ENCODE measurements at places on chromosomes 3 and 15. TPM values are rescaled to one million over a fixed set of nuclear protein-coding genes. Genes with fewer than 3 reads are reported as not detected.

DNA sequence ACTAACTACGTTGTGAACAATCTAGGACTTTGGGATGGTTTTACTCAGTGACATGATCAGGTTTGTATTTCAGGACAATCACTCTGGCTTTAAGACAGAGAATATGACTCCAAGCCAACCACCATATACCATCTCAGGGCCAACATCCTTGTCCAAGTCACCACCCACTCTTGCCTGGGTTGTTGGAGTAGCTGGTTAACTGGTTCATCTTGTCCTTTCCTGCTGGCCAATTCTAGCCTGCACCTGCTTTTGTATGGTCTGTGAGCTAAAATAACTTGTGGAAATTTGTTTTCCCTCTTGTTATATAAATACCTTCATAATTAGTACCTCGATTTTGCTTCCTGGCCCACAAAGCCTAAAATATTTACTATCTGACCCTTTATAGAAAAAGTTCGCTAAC is 306.8 kb upstream of the STT3B start:
- no peak for DNase-seq

GRCh38 chr15:78073046-78073787 is 4.3 kb downstream of the TBC1D2B start:
- no peak for DNase-seq

DNA sequence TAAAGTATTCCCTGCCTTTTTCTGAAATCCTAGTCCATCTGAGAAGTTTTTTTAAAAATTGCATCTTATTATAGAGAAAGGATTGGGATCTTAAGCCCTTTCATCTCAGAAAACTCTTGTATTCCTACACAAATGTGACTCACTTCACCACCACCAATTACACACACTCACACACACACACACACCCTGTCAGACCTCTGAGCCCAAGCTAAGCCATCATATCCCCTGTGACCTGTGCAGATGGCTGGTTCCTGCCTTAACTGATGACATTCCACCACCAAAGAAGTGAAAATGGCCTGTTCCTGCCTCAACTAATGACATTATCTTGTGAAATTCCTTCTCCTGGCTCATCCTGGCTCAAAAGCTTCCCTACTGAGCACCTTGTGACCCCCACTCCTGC is 1181.9 kb downstream of the ROBO2 start:
- DNase-seq = peak; percentile 19

- peak; percentile 69 for DNase-seq
These were observed 15.8 kb upstream of the THUMPD3 start for GRCh38 chr3:9347081-9347480.

DNA sequence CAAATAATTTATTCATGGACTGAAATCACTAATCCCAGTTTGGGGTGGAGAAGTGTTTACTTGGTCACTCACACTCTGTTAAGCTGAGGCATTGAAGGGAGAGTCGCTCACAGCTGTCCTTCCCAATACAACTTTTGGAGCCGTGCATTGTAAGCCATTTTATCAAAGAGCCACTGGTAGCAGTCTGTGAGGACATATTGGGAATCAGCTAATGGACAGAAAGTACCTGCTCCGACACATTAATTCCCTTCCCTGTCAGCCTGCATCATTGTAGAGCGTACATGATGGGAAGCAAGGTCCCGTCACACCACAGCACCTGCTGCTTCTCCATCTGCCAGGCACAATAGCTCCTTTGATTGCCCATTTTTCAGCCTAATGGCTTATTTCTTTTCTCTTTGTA is 643.2 kb downstream of the SQOR start:
- DNase-seq = no peak

GRCh38 chr15:56343879-56344278 is 21.3 kb upstream of the TEX9 start:
- DNase-seq = no peak

DNA sequence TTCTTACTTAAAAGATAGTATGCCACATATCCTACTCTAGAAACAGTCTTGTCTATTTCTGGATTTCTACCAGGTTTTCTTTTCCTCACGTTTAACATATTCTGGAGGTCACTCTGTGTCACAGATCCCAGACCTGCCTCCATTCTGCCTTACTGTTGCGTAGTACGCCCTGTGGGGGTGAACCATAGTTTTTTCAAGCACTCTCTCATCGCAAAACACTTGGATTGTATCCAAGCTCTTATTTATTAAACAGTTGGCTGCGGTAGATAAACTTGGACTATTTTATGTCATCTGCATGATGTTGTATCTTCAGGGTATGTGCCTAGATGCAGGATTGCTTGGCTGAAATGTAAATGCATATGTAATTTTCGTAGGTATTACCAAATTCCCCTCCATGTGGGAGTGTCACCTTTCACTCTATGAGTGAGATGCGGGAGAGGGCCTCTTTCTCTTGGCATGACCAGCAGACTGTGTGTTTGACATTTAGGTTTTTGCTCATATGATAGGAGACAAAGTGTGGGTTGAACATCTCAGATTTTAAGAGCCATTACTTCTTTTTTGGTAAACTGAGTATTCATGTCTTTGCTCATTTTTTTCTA is 55.8 kb downstream of the ABTB1 start:
- DNase-seq = peak; percentile 12

- DNase-seq = no peak
These were observed 12.1 kb downstream of the TGFBR2 start for GRCh38 chr3:30618526-30618925.

DNA sequence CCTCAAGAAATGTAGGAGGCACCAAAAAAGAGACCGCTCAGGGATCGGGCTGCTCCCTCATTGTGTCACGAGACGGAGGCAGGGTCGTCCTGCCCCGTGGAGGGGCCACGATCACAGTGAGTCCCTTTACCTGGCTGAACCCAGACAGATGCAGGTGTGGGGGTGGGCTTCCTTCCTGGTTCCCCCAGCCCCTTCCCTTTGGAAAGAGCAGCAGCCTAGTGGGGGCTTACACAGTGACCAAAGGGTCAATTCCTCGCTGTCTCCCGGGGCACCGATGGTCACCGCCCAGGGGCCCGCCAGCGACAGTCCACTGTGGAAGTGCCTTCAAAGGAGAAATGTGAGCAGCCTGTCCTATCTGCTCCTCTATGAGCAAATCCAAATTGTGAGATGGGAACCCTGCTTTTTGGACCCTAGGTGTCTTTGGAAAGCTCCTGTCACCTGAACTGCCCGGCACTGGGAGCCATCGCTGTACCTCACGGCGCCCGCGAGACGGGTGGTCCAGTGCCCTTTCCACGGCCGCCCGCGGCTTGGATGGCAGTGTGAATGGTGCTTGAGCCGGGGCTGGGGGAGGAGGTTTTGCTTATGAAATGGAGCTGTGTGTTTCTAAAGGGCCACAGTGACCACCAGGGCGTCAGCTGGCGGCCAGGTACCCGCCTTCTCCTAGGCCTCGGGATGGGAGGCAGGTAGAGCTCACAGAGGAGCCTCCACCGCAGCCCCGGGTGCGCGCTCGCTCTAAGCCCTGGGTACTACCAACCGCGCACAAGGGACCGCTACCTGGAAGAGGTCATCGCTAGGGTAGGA is 155.7 kb downstream of the KLF13 start:
- no peak for DNase-seq

- no peak for DNase-seq
These were observed 173.9 kb downstream of the PYDC2 start for GRCh38 chr3:191634902-191635301.

GRCh38 chr3:165797551-165797950 is 39.7 kb downstream of the BCHE start:
- no peak for DNase-seq

GRCh38 chr3:45751537-45752242 is 44.6 kb downstream of the SLC6A20 start:
- peak; percentile 3 for DNase-seq

GRCh38 chr3:171977860-171978259 is 61.5 kb upstream of the FNDC3B start:
- no peak for DNase-seq

DNA sequence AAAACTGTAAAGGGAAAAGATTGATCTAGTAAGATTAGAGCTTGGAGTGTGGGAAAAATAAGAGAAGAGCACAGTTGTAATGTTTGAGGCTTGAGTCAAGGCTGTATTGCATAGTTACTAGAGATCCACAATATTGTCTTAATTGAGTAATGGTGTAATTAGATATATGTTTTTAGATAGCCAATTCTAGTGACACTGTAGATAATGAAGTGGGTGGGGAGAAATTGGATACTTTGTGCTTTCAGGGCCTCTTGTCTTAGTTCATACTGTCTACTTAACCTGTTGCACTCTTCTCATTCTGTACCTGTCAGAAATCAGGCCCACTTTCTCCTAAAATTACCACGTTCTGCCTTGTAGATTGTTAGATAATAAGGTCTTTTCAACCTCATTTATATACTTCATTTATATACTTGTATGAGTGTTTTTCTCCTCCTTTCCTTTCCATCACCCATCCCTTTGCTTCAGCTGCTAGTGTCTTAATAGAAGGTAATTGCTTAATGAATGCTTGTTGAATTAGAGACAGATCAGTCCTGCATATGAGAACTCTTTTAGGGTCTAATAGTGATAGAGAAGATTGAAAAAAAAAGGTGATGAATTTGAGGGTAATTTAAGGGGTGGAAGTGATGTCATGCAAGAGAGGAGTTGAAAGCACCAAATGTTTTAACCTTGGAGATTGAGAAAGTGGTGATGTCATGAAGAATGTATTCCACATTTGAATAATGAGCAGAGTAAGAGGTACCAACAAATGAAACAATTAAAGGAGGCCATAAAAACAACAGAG is 32.0 kb downstream of the PIK3CA start:
- peak; percentile 44 for DNase-seq

DNA sequence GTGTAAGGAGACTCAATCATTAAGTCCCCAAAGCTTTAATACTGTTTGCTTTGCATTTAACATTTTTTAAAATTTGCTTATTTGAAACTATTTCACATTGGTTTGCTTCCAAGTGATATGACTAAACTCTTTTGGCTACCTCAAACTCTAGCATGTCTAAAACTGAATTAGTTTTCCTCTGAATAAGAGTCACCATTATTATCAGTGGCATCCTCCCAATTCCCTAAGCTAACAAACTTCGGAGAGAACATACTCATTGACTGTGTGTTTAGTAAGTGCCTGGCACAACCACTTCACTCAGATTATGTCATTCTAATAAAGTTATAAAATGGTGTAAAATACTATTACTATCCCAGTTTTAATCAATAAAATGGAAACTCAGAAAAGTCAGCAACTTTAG is 21.9 kb downstream of the ATOSA start:
- DNase-seq = peak; percentile 93

- DNase-seq = peak; percentile 2
These were observed 38.9 kb downstream of the MDFIC2 start for GRCh38 chr3:70273492-70273891.

DNA sequence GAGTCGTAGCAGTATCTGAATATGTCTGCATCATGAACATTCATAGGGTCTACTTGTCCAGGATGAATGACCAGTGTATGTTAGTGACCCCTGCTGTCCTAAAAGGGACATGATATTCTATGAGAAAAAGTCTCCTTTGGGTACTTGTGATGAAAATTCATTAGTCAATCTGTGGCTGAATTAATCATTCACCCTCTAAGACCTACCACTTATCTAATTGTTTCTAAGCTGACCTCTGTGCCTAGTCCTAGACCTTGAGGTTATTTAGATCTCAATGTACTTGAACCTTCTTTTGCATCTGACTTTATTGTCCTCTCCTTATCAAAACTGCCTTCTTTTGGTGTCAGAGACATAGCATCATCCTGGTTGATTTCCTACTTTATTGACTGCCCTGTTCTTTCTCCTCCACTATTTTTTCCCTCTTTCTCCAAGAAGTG is 799.3 kb downstream of the DIPK2A start:
- peak; percentile 38 for DNase-seq

GRCh38 chr3:45365060-45365459 is 23.3 kb upstream of the LARS2 start:
- peak; percentile 61 for DNase-seq

DNA sequence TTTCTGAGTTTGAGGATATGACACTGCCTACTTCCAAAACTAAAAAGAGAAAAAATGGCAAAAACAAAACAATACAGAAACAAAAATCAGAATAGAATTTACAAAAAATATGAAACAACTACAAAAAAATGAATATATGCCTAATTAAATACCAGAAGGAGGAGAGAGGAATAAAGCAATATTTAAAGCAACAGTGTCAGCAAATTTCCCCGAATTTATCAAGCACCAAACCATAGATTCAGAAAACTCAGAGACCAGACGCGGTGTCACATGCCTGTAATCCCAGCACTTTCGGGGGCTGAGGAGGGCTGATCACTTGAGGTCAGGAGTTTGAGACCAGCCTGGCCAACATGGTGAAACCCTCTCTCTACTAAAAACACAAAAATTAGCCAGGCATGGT is 1360.9 kb downstream of the SI start:
- no peak for DNase-seq

GRCh38 chr15:67812241-67812644 is 13.1 kb upstream of the SKOR1 start:
- DNase-seq = no peak

DNA sequence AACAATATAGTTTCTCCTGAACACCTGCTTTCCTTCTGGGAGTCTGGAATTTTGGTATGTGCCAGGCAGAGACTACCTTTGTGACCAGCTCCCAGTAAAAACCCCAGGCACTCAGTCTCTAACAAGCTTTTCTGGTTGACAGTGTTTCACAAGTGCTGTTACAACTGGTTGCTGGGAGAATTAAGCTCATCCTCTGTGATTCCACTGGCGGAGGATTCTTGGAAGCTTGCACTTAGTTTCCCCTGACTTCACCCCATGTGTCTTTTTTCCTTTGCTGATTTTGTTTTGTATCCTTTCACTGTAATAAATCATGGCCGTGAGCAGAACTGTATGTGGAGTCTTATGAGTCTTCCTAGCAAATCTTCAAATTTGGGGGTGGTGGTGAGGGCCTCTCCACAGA is 5.7 kb upstream of the TAGLN3 start:
- no peak for DNase-seq

The LTF gene
- not detected for total RNA-seq

The KNL1 gene
- 32.5 TPM for total RNA-seq

The PLXNB1 gene
- total RNA-seq = 5.2 TPM

The CATSPER2 gene
- total RNA-seq = 11.3 TPM

The MTMR10 gene
- 13.8 TPM for total RNA-seq

The CFAP100 gene
- total RNA-seq = not detected

The ZNF860 gene
- 0.56 TPM for total RNA-seq

The ACKR2 gene
- total RNA-seq = not detected

The GABRG3 gene
- total RNA-seq = not detected

The TMEM212 gene
- total RNA-seq = not detected

The NAALADL2 gene
- total RNA-seq = 19.2 TPM

The ADAMTS17 gene
- total RNA-seq = 0.28 TPM

The TNFSF10 gene
- total RNA-seq = 1.3 TPM

The ROPN1 gene
- total RNA-seq = not detected

The MGA gene
- 48.3 TPM for total RNA-seq

The GPR62 gene
- not detected for total RNA-seq

The SLC24A5 gene
- not detected for total RNA-seq

The SCAANT1 gene
- not detected for total RNA-seq

The TRPC1 gene
- 5.9 TPM for total RNA-seq

The KBTBD8 gene
- total RNA-seq = 8.6 TPM

The IL17RE gene
- total RNA-seq = 1.1 TPM

Data from IMR-90 (cell line).